ENCODE measurements at places on chromosomes 4 and X.

DNA sequence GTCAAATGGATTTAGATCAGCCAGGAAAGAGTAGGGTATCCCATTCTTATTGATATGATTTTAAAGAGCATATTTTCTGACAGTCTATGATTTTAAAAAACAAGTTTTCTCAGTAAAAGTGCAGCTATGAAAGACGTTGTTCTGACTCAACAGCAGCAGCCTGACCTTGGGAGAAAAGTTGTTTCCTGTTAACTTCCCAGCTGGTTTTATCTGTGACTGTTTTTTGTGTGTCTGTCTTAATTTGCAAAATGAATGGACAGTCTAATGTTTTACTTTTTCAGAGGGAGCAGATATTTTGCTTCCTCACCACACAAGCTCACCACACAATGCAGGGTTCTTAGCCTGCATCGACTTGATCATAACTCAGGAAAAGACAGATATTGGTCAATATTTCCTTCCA lies 764 bp upstream of the MTHFD2L start:
- DNase-seq = no peak

- DNase-seq = no peak
Measured at GRCh38 chr4:146550161-146550560, 28.4 kb upstream of the SLC10A7 start.

DNA sequence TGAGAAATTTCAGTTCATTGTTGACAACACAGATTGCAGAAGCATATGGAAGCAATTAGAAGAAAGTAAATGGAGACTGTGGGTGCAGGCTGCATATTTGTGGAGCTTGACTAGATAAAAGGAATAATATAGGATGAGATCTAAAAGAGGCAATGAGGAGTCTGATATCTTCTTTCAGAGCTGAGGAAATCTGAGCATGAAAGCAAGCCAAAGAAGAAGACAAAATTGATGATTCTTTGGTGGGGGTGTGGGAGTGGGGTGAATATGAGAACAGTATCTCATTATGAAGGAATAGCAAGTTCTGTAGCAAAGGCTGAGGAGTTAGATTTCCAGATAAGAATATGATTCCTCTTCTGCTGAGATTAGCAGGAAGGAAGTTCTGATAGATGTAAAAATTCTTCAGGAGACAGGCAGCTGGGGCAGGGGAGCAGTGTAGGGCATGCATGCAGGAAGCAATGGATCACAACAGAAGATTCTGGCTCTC lies 6.1 kb upstream of the PDHA2 start:
- no peak for DNase-seq

DNA sequence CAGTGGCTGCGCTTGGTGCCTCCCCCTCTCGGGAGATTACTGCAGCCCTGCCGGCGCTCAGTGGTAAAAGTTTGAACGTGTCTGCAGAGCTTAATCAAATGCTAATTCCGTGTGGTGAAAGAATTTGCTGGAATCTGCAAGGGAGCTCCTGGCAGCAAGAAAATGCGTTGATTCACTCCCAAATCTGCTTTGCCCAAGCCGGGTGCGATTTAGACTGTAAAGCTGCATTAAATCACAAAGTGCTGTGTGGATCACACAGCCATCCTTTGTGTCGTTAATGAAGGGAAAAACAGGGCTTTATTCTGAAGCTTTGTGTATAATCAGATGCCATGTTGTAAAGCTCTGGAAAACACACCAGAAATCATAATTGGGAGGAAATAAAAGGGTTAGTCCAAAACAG lies 444.1 kb downstream of the BCOR start:
- DNase-seq = no peak

DNA sequence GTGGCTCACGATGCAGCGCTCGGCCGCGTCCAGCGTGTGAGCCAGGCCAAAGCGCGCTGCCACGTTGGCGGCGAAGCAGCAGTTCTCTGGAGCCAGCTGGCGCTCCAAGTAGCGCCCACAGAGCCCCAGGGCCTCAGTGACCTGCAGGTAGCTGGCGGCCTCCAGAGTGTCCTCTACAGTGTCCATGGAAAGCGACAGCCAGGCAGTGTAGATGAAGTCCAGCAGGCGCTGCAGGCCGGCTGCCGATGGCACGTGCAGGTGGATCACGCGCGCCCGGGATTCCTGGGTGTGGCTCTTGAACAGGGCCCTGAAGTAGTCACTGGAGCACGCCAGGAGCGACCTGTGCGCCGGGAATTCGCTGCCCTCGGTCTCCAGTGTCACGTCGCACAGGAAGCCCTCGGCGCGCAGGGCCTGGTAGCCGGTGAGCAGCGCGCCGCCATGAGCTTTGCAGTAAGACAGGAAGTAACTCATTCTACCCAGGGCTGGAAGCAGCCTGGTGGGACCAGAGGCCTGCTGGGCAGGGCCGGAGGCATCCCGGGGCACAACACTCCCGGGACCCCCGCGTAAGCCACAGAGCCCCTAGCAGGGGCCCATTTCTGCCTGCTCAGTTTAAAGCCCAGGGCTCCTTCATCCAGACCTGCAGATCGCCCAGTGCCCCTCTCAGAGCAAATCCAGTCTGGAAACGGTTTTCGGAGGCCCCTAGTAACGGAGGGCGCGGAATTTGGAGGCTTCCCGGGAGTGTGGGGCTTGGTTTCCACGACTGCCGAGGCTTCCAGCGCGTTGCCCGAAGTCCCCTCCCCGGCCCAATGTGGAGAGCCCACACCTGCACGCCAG lies 595 bp downstream of the KLHL34 start:
- no peak for DNase-seq

DNA sequence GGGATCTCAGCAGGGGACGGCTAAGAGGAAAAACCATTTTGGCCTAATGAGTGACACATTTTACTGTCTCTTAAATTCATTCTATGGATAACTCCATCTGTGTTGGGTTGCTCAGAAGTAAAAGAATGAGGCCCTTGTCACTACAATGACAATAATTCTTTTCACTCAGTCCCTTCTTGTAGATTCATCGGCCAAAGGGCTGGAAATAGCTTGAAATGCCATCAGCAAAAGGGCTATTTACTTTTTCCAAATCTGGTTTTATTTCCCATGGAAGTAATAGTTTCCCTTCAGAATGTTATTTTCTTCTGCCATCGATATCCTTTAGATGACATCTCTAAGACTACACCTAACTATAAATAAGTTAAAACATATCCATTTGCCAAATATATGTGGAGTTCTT lies 7.4 kb downstream of the MEPE start:
- no peak for DNase-seq

Data from activated CD4-positive, alpha-beta T cell treated with anti-CD3 and anti-CD28 coated beads, Interleukin-2, amount 50 U/mL, for 1 hour (primary cell).